ENCODE measurements at places on chromosomes 4 and X.

DNA sequence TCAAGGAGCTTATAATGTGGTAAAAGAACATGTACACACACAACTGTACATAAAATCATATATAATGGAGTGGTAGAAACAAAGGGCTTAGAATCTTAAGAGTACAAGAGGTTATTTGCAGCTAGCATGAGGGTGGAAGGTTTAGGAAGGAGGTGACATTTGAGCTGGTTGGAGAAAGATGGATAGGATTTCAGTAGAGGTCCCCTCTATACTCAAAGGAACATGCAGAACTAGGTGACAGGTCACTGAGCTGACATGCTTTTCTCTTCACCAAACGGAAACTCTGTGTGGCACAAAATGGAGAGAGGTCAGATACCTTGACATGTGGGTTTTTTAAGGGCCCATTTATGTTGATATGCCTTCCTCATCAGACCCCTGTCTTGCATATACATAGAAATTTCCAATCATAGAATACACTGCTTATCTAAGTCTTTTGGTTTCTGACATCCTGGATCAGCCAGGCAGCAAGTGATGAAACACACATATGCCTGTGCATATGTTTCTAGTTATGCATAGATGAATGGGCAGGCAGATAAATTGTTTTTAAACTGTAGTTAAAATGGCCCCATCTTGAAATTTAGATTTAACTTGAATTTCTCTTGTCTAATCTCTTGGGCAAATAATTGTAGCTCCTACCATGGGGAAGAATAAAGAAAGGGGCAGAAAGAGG lies 29.3 kb downstream of the CLCN5 start:
- DNase-seq: no peak
- H3K36me3 ChIP-seq: no peaks in the 10 kb centered on the region
- no peaks in the 10 kb centered on the region for H3K4me1 ChIP-seq

- H3K4me1 ChIP-seq: no peaks in the 10 kb centered on the region
- H3K4me3 ChIP-seq: no peak overlapping the region
- no peak overlapping the region for H3K27ac ChIP-seq
- no peak for DNase-seq
- H3K36me3 ChIP-seq: peaks cover 1% of the 10 kb centered on the region
Measured at GRCh38 chrX:45667666-45668065, 467.0 kb upstream of the DIPK2B start.

DNA sequence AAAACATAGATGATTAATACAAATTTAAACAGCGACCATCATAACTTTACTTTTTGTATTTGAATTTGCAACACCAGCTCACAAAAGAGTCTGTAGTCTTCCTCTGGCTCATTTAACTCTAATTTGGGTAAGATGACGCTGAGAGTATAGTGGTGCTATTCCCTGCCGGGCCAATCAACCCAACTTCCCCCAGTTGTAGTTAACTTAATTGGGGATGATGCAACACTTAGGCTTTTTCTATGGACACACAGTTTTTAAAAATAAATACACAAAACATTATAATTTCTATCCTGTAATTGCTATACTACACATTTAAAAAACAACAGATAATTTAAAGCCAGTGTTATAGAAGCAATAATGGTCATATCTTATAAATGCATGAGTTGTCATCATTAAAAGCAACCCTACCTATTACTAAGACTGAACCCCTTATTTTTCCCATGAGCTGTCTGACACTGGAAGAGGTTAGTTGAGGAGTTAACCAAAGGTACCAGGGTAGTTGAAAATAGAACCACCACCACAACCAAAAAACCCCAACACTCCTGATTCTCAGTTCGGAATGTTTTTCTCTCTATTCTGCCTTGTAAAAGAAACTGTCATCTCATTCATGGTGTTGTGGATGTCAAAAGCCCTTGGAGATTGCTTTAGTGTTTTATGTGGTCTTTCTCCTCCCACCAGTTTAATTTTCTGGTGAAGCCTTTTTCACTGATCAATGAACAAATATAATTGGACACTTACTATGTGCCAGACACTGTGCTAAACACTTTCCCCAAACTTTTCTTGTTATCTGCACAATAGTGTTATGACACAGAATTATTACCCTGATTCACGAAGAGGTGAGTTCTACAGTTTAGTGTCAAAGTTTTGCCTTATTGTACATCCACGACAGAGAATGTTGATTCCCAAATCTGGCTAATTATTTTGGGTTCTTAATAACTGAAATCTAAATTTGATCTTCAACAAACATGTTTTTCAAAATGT lies 61.5 kb upstream of the RAPGEF2 start:
- no peaks in the 10 kb centered on the region for H3K4me1 ChIP-seq
- no peak overlapping the region for H3K4me3 ChIP-seq
- H3K27ac ChIP-seq: no peak overlapping the region
- peaks cover 52% of the 10 kb centered on the region for H3K27me3 ChIP-seq

DNA sequence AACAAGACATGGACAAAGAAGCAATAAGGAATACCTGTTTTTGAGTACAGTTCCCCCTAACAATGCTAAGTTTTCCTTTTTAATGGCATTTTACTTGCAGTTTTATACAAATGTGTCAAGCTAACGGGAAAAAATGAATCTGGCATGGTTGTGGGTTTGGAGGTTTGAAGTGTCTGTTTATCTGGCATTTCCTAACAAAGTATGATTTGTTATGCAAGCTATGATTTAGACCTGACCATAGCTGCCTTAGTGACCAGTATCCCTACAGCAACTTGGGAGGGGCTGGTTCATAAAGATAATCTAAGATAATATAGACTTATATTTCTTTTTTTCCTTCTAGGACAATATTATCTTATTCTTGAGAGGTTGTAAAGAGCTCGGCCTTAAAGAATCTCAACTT lies 60.6 kb downstream of the LIMCH1 start:
- H3K4me1 ChIP-seq: no peaks in the 10 kb centered on the region
- no peak overlapping the region for H3K27ac ChIP-seq
- H3K36me3 ChIP-seq: no peaks in the 10 kb centered on the region
- peaks cover 17% of the 10 kb centered on the region for H3K27me3 ChIP-seq
- no peak overlapping the region for H3K4me3 ChIP-seq
- no peak for DNase-seq

DNA sequence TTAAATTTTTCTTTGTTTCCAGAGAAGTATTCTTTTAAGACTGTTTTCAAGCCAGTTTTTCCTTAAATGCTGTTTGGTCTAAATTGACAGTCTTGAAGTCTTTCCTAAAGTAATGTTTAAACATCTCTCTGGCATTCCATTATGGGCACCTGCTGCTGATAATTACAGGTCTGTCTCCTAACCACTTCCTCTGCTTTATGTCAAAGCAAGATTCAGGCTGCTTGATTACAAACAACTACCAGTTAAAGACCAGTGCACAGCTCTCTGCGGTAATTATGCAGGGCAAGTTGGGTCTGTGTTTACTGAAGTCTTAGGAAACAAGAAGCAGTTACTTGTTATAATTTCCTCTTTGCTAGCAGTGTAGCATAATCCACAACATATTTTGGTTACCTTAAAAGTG lies 17.6 kb downstream of the UNC5C start:
- no peak overlapping the region for H3K4me3 ChIP-seq
- no peaks in the 10 kb centered on the region for H3K36me3 ChIP-seq
- no peak for DNase-seq

DNA sequence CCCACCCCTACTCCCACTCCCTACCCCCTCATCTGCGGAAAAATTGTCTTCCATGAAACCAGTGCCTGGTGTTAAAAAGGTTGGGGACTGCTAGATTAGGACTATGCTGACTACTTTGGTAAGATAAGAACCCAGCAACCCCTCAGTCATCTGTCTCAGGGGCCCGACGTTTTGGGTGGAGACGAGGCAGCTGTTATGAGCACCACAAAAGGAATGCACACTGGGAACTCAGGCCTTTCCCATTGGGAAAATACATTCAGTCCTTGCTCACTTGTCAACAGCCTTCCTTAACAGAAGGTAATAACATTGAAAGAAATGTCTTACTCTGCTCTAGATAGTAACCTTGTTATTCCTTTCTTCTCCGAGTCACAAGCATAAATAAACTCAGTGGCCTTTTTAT lies 310.8 kb downstream of the AFF2 start:
- H3K36me3 ChIP-seq: no peaks in the 10 kb centered on the region
- no peak overlapping the region for H3K4me3 ChIP-seq
- no peak overlapping the region for H3K27ac ChIP-seq
- H3K27me3 ChIP-seq: no peaks in the 10 kb centered on the region
- no peak for DNase-seq
- H3K4me1 ChIP-seq: no peaks in the 10 kb centered on the region

GRCh38 chrX:8089141-8089540 lies 81.9 kb downstream of the VCX2 start:
- H3K4me1 ChIP-seq: no peaks in the 10 kb centered on the region
- H3K27ac ChIP-seq: no peak overlapping the region
- no peaks in the 10 kb centered on the region for H3K36me3 ChIP-seq
- no peak overlapping the region for H3K4me3 ChIP-seq
- DNase-seq: no peak
- H3K27me3 ChIP-seq: no peaks in the 10 kb centered on the region

DNA sequence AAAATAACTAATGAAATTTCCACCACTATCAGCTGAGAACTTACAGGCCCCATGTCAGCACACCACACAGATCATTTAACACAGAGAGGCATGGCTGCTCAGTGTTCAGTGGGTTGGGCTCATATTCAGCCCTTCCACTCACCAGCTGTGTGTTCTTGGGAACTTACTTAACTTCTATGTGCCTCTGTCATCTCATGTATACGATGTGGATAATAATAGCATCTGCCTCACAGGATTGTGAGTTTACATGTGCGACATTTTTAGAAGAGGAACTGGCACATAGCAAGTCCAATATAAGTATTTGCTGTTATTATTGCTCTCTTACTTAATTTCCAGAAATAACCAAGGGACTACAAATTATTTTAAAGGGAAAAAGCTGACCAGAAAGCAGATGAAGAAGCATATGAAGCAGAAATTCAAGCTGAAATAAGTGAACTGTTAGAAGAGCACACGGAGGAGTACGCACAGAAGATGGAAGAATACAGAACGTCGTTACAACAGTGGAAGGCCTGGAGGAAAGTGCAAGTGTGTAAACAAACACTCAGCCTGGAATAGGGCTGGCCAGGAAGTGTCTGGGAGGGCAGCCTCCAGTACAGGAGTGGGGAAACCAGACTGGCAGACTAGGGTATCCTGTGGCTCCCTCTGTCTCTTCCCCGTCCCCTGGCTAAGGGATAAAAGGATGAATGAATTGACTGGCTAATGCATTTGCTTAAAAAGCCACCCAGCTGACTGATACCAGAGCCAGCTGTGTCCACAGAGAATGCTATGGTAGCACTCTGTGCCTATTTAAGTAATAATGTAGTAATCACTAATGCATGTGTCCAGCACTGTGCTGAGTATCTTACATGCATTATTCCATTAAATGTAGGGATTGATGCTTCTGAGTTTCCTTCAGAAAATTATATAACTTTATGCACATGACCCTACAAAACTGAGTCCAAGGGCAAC lies 67.1 kb downstream of the CC2D2A start:
- H3K36me3 ChIP-seq: peaks cover 2% of the 10 kb centered on the region
- H3K4me3 ChIP-seq: no peak overlapping the region
- H3K27ac ChIP-seq: no peak overlapping the region
- H3K27me3 ChIP-seq: no peaks in the 10 kb centered on the region
- no peak for DNase-seq

DNA sequence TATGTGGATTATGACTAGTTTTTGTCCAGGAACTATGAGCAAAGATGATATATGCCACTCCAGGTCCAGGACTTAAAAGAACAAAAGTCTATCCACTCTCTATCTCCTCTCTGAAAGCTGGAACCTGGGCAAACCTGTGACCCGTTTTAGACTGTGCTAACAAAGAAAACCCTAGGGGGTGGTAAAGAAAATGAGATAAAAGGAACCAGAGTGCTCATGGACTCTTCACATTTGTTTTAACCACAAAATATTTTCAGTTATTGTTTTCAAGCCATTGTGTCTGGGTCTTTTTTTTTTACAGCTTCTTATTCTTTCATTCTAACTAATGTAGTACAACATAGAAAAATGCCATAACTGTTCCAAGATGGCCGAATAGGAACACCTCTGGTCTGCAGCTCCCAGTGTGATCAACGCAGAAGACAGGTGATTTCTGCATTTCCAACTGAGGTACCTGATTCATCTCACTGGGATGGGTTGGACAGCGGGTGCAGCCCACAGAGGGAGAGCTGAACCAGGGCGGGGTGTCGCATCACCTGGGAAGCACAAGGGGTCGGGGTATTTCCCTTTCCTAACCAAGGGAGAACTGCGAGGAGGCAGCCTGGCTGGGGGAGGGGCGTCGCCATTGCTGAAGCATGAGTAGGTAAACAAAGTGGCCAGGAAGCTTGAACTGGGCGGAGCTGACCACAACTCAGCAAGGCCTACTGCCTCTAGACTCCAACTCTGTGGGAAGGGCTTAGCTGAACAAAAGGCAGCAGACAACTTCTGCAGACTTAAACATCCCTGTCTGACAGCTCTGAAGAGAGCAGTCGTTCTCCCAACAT lies 45.1 kb downstream of the CHM start:
- no peak overlapping the region for H3K27ac ChIP-seq
- H3K4me3 ChIP-seq: no peak overlapping the region
- no peaks in the 10 kb centered on the region for H3K36me3 ChIP-seq

DNA sequence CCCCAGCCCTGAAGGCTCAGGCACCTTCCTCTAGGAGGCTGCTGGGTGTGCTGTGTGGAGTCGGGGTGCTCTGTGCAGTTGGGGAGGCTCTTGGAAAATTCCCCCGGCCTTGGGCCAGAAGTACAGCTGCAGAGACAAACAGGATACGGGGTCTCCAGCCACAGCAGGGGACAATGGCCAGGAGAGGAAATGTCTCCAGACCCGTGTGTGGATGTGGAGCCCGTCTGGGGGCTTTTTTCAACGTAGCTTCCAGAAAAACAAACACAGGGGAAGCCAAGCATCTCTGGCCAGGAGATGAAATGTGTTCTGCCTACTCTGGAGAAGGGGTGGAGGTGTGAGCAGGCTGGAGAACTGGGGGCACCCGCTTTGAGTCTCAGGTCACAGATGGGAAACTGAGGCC lies 3.7 kb upstream of the SH3TC1 start:
- H3K4me1 ChIP-seq: peaks cover 28% of the 10 kb centered on the region
- H3K36me3 ChIP-seq: peaks cover 7% of the 10 kb centered on the region
- DNase-seq: no peak
- no peak overlapping the region for H3K27ac ChIP-seq
- no peaks in the 10 kb centered on the region for H3K27me3 ChIP-seq

- no peak overlapping the region for H3K27ac ChIP-seq
- no peak overlapping the region for H3K4me3 ChIP-seq
- DNase-seq: no peak
- no peaks in the 10 kb centered on the region for H3K4me1 ChIP-seq
- no peaks in the 10 kb centered on the region for H3K27me3 ChIP-seq
Measured at GRCh38 chrX:41031256-41031967, 53.8 kb upstream of the USP9X start.

- peaks cover 1% of the 10 kb centered on the region for H3K36me3 ChIP-seq
- no peak for DNase-seq
- H3K27me3 ChIP-seq: peaks cover 42% of the 10 kb centered on the region
- no peak overlapping the region for H3K27ac ChIP-seq
- no peak overlapping the region for H3K4me3 ChIP-seq
Measured at GRCh38 chr4:10734697-10735096, 50.1 kb upstream of the CLNK start.

- DNase-seq: no peak
- H3K27ac ChIP-seq: peak overlapping the region; percentile 85
- peaks cover 10% of the 10 kb centered on the region for H3K36me3 ChIP-seq
- H3K27me3 ChIP-seq: no peaks in the 10 kb centered on the region
- H3K4me3 ChIP-seq: peak overlapping the region; percentile 13
Measured at GRCh38 chrX:135977611-135978010, 3.8 kb upstream of the MMGT1 start.

- no peak for DNase-seq
- H3K27me3 ChIP-seq: no peaks in the 10 kb centered on the region
- no peak overlapping the region for H3K27ac ChIP-seq
- no peaks in the 10 kb centered on the region for H3K36me3 ChIP-seq
- no peaks in the 10 kb centered on the region for H3K4me1 ChIP-seq
Measured at GRCh38 chrX:22889819-22890218, 109.9 kb upstream of the DDX53 start.

GRCh38 chr4:149784018-149784417 lies 31.6 kb downstream of the IQCM start:
- H3K36me3 ChIP-seq: no peaks in the 10 kb centered on the region
- H3K27me3 ChIP-seq: no peaks in the 10 kb centered on the region
- no peak overlapping the region for H3K4me3 ChIP-seq
- DNase-seq: no peak
